ENCODE measurements at places on chromosomes 12 and 14.

GRCh38 chr14:32329146-32329545 is at the start of gene AKAP6:
Gene AKAP6, plus strand, starts transcription at chr14:32329298. Its CDS starts 104,196 bp downstream, at chr14:32433494.
- no peak for DNase-seq

DNA sequence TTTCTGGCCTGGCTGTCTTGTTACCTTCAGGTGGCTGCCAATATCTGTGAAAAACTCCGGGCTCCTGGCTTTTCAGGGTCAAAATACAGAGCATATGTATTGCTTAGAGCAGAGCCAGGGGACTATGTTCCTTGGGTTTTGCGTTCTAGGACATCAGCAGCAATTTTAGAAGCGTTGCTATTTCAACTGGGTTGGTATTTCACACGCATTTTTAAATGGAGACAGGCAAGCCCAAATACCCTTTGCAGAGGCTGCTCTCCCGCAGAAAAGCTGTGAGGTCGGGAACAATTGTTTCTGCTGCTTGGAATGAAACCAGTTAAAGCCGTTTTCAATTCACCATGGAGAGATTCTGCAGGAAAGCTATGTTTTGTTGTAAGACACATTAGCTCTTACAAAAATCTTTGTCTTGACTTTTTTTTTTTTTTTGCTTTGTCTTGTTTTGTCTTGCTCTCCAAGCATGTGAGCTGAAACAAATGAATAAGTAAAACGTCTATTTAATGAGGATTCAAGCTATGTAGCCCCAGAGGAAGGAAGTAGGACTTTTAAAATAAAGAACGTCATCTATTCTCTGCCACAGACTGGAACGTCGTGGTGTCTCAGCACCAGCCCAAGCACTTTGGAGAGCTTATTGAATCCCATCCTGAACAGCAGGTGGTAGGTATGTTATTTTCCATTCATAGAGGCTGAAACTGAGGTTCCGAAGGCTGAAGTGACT is 181.0 kb upstream of the TBX3 start:
- DNase-seq = no peak

- no peak for DNase-seq
Observed at GRCh38 chr12:111761099-111761498, 5.6 kb upstream of the ALDH2 start.

- no peak for DNase-seq
Observed at GRCh38 chr12:20063116-20063515, 305.2 kb upstream of the PDE3A start.

DNA sequence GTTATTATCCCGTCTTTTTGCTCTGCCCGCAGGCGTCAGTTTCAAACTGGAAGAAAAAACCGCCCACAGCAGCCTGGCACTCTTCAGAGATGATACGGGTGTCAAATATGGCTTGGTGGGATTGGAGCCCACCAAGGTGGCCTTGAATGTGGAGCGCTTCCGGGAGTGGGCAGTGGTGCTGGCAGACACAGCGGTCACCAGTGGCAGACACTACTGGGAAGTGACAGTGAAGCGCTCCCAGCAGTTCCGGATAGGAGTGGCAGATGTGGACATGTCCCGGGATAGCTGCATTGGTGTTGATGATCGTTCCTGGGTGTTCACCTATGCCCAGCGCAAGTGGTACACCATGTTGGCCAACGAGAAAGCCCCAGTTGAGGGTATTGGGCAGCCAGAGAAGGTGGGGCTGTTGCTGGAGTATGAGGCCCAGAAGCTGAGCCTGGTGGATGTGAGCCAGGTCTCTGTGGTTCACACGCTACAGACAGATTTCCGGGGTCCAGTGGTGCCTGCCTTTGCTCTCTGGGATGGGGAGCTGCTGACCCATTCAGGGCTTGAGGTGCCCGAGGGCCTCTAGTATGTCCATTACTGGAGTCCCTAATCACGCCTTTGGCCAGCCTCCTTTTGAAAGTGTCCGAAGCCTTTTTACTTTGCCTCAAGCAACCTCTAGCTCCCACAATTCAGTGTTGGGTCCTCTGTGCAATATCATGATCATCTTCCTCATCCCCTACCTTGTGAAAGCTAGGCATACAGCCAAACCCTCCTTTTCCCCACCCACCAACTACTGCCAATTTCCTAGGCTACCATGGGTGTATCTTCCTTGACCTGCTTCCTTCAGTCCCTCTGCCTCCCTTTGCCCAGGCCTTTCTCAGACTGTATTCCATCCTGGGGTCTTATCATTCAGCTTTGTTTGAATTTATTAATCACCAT is 891 bp downstream of the SPRYD4 start:
- DNase-seq = no peak

- no peak for DNase-seq
Observed at GRCh38 chr12:92492291-92492690, 210.5 kb upstream of the PLEKHG7 start.

GRCh38 chr12:66901138-66901932 is 222.5 kb upstream of the GRIP1 start:
- no peak for DNase-seq

DNA sequence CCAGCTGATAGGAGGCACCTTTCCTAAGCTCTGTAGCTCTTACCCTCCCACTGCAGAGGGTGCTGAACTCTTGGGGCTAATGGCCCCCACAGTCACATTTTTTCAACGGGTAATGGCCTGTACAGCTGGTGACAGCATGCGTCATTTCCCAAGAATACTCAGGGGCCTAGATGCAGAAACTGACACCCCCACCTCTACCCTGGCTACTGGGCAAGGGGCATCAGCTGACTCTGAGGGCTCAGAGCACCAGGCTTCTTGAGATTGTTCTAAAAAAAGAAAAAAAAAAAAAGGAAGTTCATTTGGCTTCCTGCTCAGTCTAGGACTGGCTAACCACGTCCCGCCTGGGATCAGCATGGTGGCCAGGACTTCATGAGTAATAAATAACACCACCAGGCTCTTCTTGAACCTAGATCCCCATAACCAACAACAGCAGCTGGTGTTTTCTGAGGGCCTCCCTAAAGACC is 35.2 kb downstream of the ZFP36L1 start:
- no peak for DNase-seq

GRCh38 chr12:6981152-6982052 is 10.7 kb downstream of the EMG1 start:
- no peak for DNase-seq

GRCh38 chr14:67986131-67986841 is 166.7 kb downstream of the RAD51B start:
- no peak for DNase-seq

GRCh38 chr12:25977047-25977446 is 18.6 kb downstream of the RASSF8 start:
- DNase-seq = no peak

DNA sequence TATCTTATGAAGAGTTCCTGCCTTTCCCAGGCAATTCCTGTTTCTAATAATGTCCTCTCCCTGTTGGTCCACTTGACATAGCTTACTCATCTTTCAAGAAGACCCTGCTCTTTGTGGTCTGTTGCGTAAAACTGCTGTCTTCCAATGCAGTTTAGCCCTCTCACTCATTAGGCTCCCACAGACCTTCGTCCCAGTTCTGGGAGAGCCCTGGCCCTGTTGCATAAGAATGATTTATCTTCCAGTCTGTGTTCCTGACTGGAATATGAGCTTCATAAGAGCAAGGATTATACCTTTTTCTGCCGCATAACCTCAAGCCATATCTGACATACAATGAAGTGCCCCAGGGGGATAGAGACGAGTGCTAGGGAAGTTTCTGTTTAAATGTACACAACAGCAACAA is 365.9 kb upstream of the NOVA1 start:
- DNase-seq = no peak

- DNase-seq = no peak
Observed at GRCh38 chr12:132069336-132069985, 74.7 kb downstream of the DDX51 start.

DNA sequence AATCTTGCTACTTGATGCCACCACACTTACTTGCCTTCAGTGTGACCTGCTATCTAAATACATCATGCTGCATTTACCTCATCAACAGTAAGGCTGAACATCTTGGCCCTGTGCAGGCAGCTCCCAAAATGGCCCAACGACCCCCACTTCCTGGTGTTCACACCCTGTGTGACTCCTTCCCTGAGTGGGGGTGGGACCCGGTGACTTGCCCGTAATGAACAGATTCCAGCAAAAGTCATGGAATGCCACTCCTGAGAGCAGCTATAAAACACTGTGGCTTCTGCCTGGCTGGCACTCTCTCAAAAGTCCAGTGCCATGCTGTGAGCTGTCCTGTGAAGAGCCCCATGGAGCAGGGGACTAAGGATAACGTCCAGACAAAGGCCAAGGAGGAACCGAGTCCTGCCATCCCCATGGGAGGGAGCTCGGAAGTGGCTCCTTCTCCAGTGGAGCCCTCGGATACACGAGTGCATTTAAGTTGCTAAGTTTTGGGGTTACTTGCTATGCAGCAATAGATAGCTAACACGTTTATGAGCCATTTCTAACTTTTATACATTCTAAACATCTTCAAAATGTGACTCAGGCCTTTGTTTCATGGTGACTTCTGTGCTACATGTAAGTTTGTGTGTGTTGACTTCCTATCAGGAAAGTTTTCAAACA is 33.0 kb downstream of the P2RX2 start:
- DNase-seq = no peak

- DNase-seq = no peak
Observed at GRCh38 chr14:92577321-92577742, 63.8 kb downstream of the RIN3 start.

DNA sequence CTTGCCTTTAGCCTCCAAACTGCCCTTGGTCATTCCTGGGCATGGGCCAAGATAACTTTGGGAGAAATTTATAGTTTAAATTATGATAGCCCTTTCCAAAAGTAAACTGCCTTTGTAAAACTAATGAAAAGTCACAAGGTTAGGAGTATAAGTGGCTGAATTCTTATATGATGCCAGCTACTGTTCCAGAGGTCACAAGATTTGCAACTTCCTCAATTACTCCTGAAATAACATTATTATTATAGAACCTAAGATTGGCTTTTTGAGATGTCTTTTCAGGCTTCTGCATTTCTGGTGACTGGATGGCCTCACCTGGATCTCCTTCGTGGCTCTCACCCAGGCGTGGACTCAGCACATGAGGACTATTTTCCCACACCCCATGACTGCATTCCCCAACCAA is 55.0 kb downstream of the OSBPL8 start:
- no peak for DNase-seq

DNA sequence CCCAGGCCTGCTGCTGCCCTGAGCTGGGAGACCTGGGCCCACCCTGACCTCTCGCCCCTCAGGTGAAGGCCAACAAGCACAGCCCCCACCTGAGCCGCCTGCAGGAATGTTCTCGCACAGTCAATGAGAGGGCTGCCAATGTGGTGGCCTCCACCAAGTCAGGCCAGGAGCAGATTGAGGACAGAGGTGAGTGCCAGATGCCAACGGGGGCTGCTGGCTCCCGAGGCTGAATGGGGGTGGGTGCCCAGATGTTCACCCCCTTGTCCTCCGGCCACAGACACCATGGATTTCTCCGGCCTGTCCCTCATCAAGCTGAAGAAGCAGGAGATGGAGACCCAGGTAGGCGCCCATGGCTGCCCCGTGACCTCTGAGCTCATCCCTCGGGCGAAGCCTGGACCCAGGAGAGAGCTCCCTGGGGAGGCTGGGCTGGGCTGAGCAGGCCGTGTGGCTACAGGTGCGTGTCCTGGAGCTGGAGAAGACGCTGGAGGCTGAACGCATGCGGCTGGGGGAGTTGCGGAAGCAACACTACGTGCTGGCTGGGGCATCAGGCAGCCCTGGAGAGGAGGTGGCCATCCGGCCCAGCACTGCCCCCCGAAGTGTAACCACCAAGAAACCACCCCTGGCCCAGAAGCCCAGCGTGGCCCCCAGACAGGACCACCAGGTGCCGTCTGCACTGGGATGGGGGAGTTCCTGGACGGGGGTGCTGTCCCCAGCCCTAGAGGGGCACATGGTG is 25.8 kb downstream of the HIP1R start:
- no peak for DNase-seq

DNA sequence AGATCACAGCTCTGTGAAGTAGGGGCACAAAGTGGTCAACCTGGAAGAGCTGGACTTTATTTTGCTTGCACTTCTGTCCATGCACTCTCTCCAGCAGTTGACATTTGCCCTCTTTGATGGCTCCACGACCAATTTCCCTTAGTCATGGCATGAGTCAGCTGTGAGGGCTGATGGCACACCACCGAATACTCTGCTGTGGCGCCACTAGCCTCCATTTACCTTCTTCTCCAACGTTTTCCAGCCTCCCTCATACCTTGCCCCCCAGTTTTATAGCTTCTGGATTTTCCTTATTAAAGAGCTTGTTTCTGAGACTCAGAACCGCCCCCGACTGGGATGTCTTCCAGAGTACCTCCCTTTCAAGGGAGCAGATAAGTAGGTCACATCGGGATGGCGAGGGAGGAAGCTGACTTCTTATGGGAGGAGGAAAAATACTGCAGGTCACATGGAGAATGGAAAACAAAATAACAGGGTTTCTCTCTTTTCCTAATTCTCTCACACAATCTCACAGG is 17.6 kb downstream of the NINJ2 start:
- no peak for DNase-seq

DNA sequence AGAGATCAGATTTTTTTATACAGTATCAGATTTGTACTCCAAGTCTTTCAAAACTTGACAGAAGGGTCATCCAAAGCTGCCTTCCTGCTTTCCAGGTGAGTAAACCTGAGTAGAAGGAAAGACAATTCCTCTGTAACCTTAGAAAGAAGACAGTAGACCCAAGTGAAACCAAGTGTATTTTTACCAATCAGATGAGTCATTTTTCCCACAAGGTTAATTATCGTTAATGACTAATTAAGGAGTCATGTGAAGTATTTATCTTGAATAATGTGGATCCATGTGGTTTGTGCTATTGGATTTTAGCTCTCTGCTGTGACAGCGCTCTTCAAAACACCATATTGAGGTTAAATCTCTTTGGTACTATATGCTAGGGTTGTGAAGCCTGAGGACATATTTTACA is 74.0 kb upstream of the PELI2 start:
- no peak for DNase-seq

DNA sequence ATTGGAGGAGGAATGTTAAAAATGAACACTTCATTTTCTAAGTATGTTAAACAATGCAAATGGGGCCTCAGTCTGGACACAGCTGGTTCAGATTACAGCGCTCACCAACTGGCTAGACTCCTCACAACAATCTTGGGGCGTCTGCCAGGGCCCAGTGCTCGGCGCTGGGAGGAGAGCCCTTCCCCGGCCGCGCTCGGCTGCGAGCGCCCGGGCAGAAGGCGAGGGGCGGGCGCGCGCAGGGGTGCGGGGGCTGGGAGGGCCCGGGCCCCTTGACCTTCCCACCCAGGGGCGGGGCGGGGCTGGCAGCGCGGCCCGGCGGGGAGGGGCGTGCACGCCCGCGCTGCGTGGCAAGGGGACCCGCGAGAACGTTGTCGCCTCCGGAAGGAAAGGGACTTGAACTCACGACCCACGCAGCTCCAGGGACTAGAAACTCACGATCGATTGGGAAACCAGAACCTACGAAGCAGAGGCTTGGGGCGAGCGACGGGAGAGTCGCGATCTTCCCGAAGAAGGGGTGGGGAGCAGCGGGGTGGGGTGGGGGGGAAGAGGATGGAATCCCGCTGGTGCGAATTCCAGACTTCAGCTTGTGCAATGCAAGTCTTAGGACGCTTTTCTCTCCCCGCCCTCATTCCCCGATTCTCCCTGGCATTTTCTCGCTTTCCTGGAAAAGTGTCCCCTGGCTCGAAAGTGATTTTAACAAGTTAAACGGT is at the start of gene FBLN5:
Gene FBLN5 (minus strand): TSS at position 220 of the 710 bp plus-strand sequence. CDS start 465 bp downstream, outside the sequence.
- no peak for DNase-seq

- DNase-seq = no peak
Observed at GRCh38 chr12:103523771-103524170, 28.0 kb upstream of the C12orf42 start.
